ENCODE measurements at places on chromosomes 4 and X.

GRCh38 chrX:65846974-65847373 is 179.5 kb downstream of the MSN start:
- no peak for DNase-seq

DNA sequence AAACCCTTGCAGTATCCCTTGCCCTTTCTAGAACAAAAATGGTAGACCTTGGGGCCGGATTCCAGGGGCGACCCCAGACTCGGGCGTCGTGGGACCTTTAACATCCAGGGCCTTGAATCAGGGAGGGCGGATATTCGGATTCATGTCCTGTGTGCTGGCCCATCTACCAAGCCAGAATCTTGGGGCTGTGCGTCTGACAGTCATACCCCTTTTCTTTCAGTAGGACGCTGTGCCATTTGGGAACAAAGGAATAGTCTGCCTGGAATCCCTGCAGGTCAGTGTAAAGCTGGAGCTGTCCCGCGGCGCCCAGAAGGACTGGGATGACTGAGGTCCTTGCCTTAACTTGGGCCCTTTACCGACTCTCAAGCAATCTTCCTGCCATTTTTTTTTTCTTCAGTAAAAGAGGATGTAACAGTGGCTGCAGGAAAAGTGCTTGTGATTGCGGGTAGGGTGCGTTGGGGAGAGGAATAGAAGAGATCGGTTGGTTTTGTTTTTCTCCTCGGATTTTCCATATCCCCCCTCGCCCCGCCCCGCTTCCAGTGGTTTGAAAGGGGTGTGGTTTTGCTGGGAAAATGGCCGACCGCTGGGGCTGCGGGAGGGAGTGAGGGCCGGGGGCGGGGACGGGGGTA is 518 bp downstream of the ARMCX1 start:
- no peak for DNase-seq

- no peak for DNase-seq
These were observed 138.7 kb downstream of the AFAP1 start for GRCh38 chr4:7801001-7801400.

- DNase-seq = peak; percentile 17
These were observed 31.2 kb downstream of the PHEX start for GRCh38 chrX:22063284-22063683.

DNA sequence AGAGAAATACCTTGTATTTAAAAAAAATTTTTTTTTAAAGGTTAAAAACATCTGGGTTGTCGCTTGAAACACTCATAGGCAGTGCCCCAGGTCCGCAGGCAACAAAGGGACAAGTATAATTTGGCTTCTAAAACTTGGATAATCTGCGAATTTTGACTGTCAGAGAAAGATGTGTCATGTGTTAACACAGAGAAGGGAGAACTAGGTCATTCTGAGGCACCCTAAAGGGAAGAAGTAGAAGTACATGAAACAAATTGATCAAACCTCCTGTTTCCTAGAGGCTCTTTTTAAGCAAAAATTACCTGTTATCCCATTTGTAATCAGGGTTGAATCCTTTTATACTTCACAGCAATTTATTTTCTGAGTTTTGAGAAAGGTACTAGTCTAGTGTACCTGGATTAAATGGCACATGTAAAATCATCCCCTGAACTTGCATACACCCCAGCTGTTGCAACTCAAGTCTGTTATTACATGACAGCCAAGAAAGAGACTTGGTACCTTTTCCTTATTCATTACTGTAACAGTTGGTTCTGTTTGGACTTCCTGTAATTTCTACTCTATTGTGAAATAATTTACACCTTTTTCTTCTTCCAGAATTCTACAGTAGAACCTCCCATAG is 1.7 kb downstream of the SRD5A3 start:
- no peak for DNase-seq

- DNase-seq = no peak
These were observed 411.3 kb downstream of the SPRY1 start for GRCh38 chr4:123807866-123808265.

DNA sequence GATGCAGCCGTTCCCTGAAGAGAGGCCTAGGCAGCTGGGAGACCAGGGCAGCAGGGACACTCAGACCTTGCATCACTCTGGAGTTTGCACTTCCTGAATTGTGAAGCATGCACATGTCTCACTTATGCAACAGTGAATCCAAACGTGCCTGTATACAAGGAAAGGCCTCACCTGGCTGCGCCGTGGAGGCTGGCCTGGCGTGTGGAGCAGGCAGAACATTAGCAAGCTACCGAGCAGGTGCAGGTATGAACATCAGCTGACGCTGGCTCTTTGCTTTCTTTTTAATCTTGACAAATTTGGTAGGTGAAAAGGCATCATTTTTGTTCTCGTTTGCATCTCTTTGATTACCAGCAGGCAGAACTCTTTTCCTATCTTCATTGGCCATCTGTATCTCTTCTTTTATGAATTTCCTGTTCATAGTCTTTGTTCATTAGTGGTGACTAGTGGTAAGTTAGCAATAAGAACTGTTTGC is 37.1 kb upstream of the IRAK1 start:
- no peak for DNase-seq

DNA sequence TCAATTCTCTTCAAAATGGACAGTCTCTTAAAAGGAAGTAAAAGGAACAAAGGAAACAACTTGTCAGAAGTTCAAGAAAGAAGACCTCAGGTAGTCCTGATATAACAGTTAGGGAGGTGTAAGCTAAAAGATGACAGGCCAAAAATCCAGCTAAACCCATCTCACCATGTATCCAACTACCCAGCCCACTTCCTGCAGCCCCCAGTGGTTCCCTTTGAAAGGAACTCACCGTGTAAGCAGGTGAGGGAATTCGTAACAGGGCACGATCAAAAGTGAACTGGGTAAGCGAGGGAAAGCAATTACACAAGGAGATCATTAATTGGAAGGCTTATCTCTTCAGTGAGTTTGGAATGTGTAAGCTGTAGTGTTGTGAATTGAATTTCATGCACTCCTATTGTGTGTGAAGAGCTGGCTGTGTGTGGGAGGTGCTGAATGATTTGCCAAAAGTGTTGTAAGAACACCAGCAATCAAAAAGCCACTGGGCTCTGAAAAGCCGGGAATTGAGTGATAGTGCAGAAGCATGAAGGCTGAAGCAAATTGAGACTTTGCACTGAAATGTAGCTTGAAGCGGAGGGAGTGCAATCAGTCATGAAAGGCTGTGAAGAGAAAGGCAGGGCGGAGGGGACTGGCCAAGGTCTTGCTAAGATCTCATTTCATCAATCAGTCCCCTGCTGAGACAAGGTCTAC is 914.2 kb upstream of the LCORL start:
- no peak for DNase-seq

DNA sequence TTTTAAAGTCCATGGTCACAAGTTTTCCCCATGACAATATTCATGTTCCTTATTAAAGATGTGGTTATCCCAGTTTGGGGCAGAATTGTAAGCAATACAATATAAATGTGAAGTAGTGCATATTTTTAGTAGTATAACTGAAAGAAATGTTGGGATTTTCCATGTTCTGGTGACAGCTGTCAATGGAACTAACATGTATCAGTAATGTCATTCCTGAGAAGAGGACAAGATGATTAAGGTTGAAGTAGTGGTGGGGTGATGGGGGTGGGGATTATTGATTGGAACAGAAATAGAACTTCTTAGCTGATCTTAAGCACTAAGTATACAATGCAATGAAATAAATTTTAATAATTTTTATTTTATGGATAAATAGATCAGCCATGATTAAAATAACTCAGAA is 81.6 kb downstream of the PDHA2 start:
- no peak for DNase-seq

- no peak for DNase-seq
These were observed 50.0 kb downstream of the CYTL1 start for GRCh38 chr4:4969298-4969697.

GRCh38 chr4:170025523-170026252 is 507 bp downstream of the MFAP3L start:
- peak; percentile 4 for DNase-seq

DNA sequence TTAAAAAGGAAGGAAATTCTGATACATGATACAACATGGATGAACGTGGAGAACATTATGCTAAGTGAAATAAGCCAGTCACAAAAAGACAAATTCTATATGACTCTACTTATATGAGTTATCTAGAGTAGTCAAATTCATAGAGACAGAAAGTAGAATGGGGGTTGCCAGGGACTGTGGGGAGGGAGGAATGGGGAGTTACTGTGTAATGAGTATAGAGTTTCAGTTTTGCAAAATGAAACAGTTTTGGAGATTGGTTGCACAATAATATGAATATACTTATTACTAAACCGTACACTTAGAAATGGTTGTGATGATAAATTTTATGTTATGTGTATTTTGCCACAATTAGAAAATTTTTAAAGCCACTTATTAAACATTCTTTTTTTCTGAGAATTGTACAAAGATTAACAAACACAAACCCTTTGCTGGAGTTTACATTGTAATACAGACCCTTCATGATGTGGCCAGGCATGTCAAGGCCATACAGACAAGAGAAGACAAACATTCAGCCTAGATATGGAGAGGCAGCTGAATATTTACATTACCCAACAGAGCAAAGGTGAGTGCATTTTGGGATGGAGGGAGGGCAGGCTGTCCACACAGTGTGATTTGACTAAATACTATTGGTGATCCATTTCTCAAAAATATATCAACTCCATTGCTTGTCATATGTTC is 21.2 kb upstream of the GPC3 start:
- no peak for DNase-seq

- DNase-seq = no peak
These were observed 493 bp upstream of the UCHL1 start for GRCh38 chr4:41256131-41256739.

- DNase-seq = no peak
These were observed 163.1 kb downstream of the PALLD start for GRCh38 chr4:168659741-168660465.

GRCh38 chr4:69051576-69051943 is 44.7 kb upstream of the UGT2B7 start:
- DNase-seq = no peak

DNA sequence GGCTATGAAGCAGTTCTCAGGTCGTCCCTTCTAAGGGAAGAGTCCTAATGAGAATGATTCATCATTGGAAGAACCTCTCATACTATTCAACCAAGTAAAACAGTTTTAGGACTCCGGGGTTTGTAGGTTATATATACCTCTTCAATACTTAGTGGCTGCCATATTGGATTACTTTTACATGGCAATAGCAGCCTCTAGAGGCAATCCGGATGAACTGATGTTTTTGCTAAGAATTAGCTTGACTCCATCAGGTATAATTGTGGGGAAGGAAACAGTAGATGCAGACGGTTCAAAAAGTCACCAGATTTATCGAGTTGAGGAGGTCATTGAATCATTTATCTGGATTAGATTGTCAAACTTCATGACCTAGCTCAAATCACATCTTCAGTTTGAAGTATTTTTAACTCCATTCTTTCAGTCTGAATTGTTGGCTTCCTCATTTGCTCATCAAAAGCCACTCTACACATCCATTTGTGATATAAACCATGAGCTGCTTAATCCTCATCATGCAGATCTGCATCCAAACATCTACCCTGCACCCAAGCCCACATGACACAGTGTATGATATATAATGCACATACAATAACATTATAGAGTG is 28.4 kb downstream of the GUCY1B1 start:
- no peak for DNase-seq

DNA sequence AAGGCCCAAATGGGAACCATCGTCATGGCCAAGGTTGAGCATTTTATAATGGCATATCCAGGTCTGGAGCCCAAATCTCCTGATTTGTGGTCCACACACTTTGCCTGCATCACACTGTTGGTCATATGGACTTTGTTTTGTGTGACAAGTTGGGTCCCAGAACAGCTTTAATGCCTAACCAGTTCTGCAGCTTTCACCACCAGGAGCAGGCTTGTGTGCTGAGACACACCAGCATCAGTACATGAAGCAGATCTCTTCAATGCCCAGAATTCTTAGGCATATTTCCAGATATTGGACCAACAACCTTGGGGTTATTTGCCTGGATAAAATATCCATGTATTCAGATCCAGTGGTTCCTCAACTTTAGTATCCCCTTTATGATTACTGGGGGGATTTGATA is 371.3 kb downstream of the FBXW7 start:
- no peak for DNase-seq

DNA sequence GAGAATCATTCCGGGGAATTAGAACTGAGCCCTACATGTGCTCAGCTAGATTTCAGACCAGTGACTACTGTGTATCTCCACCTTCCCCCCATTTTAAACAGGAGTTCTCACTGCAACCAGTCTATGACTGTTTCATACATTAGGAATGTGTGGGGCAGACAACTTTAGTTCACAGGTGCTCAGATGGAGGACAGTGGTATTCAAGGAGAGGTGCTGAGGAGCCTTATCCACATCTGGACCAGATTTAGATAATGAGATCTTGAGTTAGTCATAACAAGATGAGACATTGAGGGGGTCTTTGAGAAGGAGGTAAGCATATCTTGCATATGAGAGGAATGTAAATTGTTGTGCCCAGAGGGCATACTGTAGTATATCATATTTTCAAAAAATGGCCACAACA is 32.8 kb upstream of the RELL1 start:
- DNase-seq = no peak

GRCh38 chr4:110247591-110247990 is 49.2 kb upstream of the ELOVL6 start:
- DNase-seq = no peak

DNA sequence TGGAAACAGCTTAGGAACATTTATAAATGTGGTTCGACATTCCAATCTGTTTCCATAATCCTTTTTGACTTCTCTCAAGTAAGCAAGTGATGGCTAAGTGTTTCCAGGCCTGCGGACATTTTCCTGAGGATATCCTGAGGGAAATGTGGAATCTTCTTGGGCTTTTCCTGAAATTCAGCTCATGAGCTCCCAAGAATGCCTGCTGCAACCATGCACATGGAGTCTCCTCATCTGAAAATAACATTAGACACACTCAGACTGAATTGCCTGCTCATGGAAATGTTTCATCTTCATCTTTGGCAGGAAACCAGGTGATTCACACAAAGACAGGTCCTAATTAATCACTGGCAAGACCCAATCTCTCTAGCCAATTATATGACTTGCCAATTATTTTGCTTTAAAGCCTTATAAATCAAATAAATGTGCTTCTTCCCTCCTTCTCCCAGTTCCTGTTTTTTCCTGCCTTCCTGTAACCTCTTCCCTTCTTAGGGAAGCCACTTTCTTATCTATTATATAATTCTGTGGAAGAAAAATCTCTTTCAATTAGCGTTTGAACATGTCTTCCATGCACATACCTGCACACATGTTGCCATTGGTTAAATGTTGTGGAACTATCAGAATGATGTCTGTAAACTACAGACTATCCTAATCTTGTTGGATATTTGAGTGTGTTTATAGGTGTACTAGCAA is 104.6 kb upstream of the MXRA5 start:
- DNase-seq = no peak

DNA sequence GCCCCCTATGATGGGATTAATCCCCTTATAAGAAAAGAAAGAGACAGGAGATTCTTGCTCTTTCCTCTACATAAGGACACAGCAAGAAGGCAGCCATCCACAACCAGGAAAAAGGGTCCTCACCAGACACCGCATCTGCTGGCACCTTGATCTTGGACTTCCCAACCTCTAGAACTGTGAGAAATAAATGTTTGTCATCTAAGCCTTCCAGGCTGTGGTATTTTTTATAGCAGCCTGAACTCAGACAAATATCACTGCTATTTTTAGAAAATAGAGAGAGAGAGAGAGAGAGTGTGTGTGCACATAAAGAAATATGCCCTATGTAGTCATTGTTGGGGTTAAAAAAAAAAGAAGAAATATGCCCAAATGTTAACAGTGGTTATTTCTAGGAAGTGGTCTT is 104.2 kb downstream of the PAPSS1 start:
- DNase-seq = no peak

All from stimulated activated CD4-positive, alpha-beta T cell treated with anti-CD3 and anti-CD28 coated beads, Interleukin-12 subunit alpha, Interleukin-12 subunit beta, amount 100 ng/mL, for 24 hours (primary cell).